Fibroblast of villous mesenchyme (primary cell): ENCODE measurements at places on chromosomes 4 and X. TPM values are rescaled to one million over a fixed set of nuclear protein-coding genes. Genes with fewer than 3 reads are reported as not detected.

GRCh38 chr4:113997206-113997605, 17.8 kb upstream of the ARSJ start:
- DNase-seq = no peak

- DNase-seq = no peak
Measured at GRCh38 chr4:692771-693554, 4.0 kb upstream of the SLC49A3 start.

- DNase-seq = no peak
Measured at GRCh38 chr4:117740736-117741135, 293.6 kb upstream of the NDST3 start.

GRCh38 chr4:140816806-140817510, 60.8 kb upstream of the TBC1D9 start:
- DNase-seq = no peak

VSIG1 gene
- not detected in 2 replicates for total RNA-seq

BRCC3 gene
- 8.4 and 11.2 TPM in 2 replicates for total RNA-seq
